Adipose tissue (tissue), 3 donors: ENCODE measurements at places on chromosomes 16 and 17. TPM values are rescaled to one million over a fixed set of nuclear protein-coding genes. Genes with fewer than 3 reads are reported as not detected.

Gene KRT28
- polyA plus RNA-seq: not detected

Gene CHAD
- polyA plus RNA-seq: not detected

Gene CSH2
- polyA plus RNA-seq: not detected

Gene CPHXL2
- polyA plus RNA-seq: not detected

Gene CCL17
- not detected for polyA plus RNA-seq

Gene KRTAP4-5
- not detected for polyA plus RNA-seq

Gene MIS12
- polyA plus RNA-seq: 8.8 TPM

Gene AIPL1
- polyA plus RNA-seq: not detected

Gene TAC4
- not detected for polyA plus RNA-seq

Gene MYH13
- polyA plus RNA-seq: not detected

Gene KRT20
- 0.22 TPM for polyA plus RNA-seq

Gene MT1M
- polyA plus RNA-seq: 1,265 TPM

Gene BORCS6
- polyA plus RNA-seq: 13.9 TPM

Gene ITPRIPL2
- polyA plus RNA-seq: 29.1 TPM

Gene KLHL10
- 0.79 TPM for polyA plus RNA-seq

Gene SNAI3
- 0.71 TPM for polyA plus RNA-seq

Gene ABCA5
- polyA plus RNA-seq: 16.0 TPM

Gene ACE
- 2.2 TPM for polyA plus RNA-seq

Gene TBC1D3B
- polyA plus RNA-seq: 0.82 TPM

Gene TEKT5
- 0.28 TPM for polyA plus RNA-seq

Gene C1QL1
- 1.9 TPM for polyA plus RNA-seq

Gene ZG16B
- polyA plus RNA-seq: 0.18 TPM

Gene NME3
- polyA plus RNA-seq: 88.3 TPM

Gene MPP2
- polyA plus RNA-seq: 3.3 TPM

Gene CLEC3A
- polyA plus RNA-seq: not detected

Gene LPO
- polyA plus RNA-seq: 0.07 TPM

Gene PRSS22
- 7.9 TPM for polyA plus RNA-seq

Gene KPNB1
- polyA plus RNA-seq: 77.0 TPM

Gene HCRT
- polyA plus RNA-seq: not detected

Gene ITGAD
- 0.03 TPM for polyA plus RNA-seq

Gene PYY
- polyA plus RNA-seq: not detected

Gene OR1F1
- polyA plus RNA-seq: not detected

Gene DPEP3
- not detected for polyA plus RNA-seq

Gene GPR179
- polyA plus RNA-seq: 0.11 TPM

Gene AKTIP
- polyA plus RNA-seq: 24.0 TPM

Gene CCDC78
- 0.42 TPM for polyA plus RNA-seq

Gene IRX6
- polyA plus RNA-seq: 0.51 TPM

Gene CHRNE
- 1.8 TPM for polyA plus RNA-seq

Gene NATD1
- polyA plus RNA-seq: 7.3 TPM

Gene REXO5
- 3.1 TPM for polyA plus RNA-seq
